Endodermal cell (in vitro differentiated cells): ENCODE measurements at places on chromosomes 5 and 9. TPM values are rescaled to one million over a fixed set of nuclear protein-coding genes. Genes with fewer than 3 reads are reported as not detected.
A peak's percentile ranks its signal among the peaks of the same experiment; 100 is the strongest.

Gene TAF1L
- not detected in 2 replicates for total RNA-seq

Gene GARIN3
- not detected in 3 replicates for total RNA-seq

Gene SET
- total RNA-seq: 795 and 854 TPM in 2 replicates

- no peak for DNase-seq
- no peaks in the 10 kb centered on the region for H3K27me3 ChIP-seq
- no peak overlapping the region for H3K4me3 ChIP-seq
- H3K4me1 ChIP-seq: no peaks in the 10 kb centered on the region
- H3K36me3 ChIP-seq: peaks cover 10% of the 10 kb centered on the region
- no peak overlapping the region for H3K27ac ChIP-seq
Measured at GRCh38 chr5:14450018-14450524, 131.5 kb upstream of the OTULINL start.

DNA sequence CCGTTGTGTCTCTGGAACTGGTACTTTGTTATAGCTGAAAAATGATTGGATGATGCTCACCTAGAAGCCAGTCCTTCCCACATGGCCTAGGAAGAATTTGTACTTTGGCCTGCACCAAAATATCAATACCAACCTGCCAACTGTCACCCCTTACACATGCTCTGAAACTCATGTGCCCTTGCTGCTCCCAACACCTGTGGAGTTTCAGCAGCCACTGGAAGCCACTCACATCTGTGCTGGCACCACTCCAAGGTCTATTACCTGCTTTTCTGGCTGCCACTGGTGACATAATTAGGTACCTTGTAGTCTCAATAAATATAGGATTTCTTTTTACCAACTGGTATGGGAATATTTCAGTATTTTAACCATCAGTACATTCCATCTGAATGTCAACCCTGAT lies 363.6 kb downstream of the SH3GL2 start:
- no peak overlapping the region for H3K27ac ChIP-seq
- no peaks in the 10 kb centered on the region for H3K27me3 ChIP-seq
- no peak for DNase-seq

DNA sequence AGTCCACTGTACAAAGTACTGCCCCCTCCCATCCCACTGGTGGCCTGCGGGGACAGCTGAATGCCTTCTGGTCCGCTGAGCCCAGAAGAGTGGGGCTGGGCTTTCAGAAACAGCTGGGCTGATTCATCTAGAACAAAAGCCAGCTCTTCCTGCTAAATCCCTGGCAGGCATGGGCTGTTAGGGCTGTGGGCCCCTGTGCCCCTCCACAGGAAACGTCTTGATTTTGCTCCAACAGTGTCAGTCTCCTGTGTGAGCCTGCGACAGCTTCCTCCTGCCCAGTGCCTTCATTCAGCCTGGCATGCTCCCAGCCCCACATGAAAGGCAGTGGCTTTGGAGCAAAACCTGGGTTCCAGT lies 6.9 kb upstream of the GSN start:
- H3K4me1 ChIP-seq: no peaks in the 10 kb centered on the region
- peak; percentile 60 for DNase-seq
- peaks cover 6% of the 10 kb centered on the region for H3K27me3 ChIP-seq
- peak overlapping the region; percentile 62 for H3K27ac ChIP-seq
- no peaks in the 10 kb centered on the region for H3K36me3 ChIP-seq

DNA sequence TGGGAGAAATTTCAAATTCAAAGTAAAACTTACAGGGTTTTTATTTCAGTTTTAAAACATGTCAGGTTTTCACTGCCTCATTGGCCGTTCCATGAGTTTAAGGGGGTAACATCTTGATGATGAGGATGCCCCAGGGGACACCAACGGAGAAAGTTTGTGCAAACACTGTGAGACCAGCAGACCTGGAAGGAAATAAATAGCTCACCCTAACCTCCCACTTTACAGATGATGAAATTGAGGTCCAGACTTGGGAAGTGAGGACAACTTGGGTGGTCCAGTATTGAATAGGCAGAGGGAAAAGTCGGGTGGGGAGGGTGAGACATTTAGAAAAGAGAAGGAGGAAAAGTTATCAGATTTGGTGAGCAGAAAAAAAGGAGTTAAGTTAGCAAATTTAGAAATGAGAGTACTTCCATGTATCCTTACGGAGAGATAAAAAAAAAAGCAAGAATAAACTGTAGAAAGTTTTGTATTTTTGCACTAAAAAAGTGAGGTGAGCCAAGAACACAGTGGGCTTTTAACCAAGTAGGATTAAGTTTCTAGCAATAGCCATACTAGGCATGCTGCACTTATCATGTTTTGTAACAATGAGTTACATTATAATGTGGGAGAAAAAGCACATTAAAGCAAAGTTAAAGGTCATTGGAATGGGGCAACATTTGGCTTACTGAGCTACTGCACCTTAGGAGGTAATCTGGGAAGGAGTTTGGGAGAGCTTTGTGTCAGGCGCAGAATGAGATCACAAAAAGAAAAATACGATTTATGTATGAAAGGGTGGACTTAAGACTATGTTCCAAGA lies 125.1 kb downstream of the GAS1 start:
- no peaks in the 10 kb centered on the region for H3K4me1 ChIP-seq
- no peak for DNase-seq
- no peaks in the 10 kb centered on the region for H3K36me3 ChIP-seq
- H3K27me3 ChIP-seq: no peaks in the 10 kb centered on the region

Gene AP3B1
- total RNA-seq: 48.2 and 53.4 TPM in 2 replicates

- no peak for DNase-seq
- H3K36me3 ChIP-seq: no peaks in the 10 kb centered on the region
- H3K27ac ChIP-seq: no peak overlapping the region
- no peaks in the 10 kb centered on the region for H3K27me3 ChIP-seq
- no peak overlapping the region for H3K4me3 ChIP-seq
Measured at GRCh38 chr5:138603249-138603920, 28.2 kb upstream of the HSPA9 start.

DNA sequence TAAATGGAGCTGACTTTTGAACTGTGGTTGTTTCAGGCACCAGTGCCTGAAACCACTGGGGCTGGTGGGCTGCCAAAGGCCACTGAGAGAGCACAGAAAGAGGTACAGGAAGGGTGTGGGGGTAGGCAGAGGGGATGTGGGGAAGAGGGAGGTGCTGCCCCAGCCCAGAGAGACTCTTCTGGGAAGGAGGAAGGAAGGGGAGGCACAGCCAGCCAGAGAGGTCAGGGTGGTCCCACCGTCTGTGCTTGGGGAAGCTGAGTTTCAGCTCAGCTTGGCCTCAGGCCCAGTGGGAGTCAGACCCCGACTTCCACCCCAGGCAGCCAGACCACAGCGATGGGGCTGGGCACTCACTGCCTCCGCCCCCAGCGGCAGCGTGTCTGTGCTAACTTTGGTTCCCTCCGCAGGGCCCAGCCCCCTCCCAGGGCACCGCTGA lies 8.6 kb upstream of the PHYKPL start:
- H3K27ac ChIP-seq: no peak overlapping the region
- H3K4me1 ChIP-seq: no peaks in the 10 kb centered on the region
- no peak overlapping the region for H3K4me3 ChIP-seq
- H3K27me3 ChIP-seq: no peaks in the 10 kb centered on the region
- no peaks in the 10 kb centered on the region for H3K36me3 ChIP-seq
